ENCODE measurements at places on chromosomes 5 and 9. TPM values are rescaled to one million over a fixed set of nuclear protein-coding genes. Genes with fewer than 3 reads are reported as not detected.

- DNase-seq: no peak
Observed at GRCh38 chr9:26193237-26193636, 515.0 kb upstream of the TUSC1 start.

- DNase-seq: peak; percentile 23
Observed at GRCh38 chr9:74577956-74578355, 80.8 kb downstream of the RORB start.

- peak; percentile 55 for DNase-seq
Observed at GRCh38 chr5:57335092-57335660, 147.4 kb downstream of the ACTBL2 start.

- no peak for DNase-seq
Observed at GRCh38 chr5:7186818-7187217, 209.1 kb upstream of the ADCY2 start.

DNA sequence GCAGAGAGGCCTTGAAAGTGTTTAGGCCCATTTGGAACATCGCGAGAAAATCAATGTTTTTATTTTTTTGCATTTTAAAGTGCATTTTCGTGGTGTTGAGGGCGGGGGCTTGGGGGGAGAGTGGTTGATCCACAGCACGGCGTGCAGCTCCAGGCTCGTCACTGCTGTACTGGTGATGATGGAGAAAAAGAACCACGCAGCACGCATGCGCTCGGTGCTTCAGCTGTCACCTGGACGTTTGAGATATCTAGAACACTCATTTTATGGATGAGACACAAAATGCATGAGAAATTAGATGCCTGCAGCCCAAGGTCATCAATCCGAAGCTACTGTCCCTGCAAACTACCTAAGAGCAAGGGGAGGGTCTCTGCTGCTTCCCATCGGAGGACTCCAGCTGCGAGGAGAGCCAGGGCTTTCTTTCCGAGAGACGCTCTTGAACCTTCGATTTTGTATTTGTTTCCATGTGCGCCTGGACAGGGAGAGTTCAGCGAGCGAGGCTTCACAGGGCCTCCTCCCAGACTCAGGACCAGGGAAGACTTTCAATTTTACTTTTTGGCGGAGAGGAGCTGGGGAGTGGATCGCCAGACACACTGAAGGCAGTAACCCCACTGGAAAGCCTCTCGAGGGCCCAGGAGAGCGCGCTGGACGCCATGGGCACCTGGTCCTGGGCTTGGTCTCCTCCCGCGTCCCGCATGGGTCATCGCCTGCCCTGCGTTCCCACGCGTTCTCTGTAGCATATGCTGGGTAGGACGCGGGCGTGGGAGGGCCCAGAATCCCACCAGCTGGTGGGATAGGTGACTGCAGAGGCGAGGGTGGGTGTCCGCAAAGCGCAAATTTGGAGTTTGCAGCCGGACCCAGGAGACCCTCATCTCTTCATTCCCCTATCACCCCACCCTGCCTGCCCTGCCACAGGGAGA, 2.5 kb downstream of the DMRT2 start:
- no peak for DNase-seq

- no peak for DNase-seq
Observed at GRCh38 chr5:72465066-72465465, 42.1 kb downstream of the ZNF366 start.

- DNase-seq: no peak
Observed at GRCh38 chr9:87537625-87538024, 40.0 kb downstream of the DAPK1 start.

GRCh38 chr5:78569441-78569840, 79.1 kb downstream of the LHFPL2 start:
- DNase-seq: peak; percentile 7

GRCh38 chr9:122055701-122056100, 37.4 kb downstream of the TTLL11 start:
- no peak for DNase-seq

DNA sequence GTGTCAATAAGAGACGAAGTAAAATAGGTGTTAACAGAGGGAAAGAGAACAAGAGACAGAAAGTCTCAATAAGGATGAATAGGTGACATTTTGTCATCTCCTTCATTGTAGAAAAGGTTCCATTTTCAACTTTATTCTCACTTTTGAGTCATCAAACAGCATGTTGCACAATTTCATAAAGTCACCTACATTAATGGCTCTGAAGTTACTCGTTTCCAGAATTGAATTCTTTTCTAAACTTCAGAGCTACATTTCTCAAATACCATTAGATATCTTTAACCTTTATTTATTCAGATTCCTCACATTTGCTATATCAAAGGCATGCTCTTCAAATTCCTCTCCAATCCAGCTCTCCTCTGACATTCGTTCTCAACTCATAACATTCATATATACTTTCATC, 13.1 kb downstream of the ADAMTS6 start:
- peak; percentile 62 for DNase-seq

Gene SLIT3
- 61.9 TPM for total RNA-seq

Gene CXCL14
- 1.3 TPM for total RNA-seq

Gene WNK2
- total RNA-seq: not detected

Gene TSSK1B
- total RNA-seq: not detected

Gene ELAVL2
- total RNA-seq: not detected

Gene SEMA5A
- total RNA-seq: 40.1 TPM

Gene FAM153A
- not detected for total RNA-seq

Gene CARTPT
- total RNA-seq: not detected

Gene TAF11L5
- not detected for total RNA-seq

All from GM23248 (cell line).